Neural crest cell (in vitro differentiated cells): ENCODE measurements at places on chromosomes 7 and 10.

DNA sequence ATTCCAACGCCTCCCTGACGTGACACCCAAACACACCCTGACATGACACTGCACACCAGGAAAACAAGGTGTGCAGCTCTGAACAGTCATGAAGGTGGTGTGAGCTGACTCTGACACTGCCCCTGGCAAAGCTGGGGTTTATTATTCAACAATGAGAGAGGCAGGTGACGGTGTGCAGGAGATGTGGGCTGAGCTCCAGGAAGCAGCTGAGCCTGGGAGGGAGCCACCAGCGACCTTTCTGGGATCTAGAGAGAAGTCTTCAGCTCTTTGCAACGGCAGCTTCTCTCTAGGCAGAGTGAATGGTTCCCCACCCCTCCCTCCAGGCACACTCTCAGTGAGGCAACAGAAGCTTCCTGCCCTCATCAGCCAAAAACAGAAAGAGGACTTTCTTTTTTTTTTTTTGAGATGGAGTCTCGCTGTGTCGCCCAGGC, 65.6 kb downstream of the SH3PXD2A start:
- no peak for DNase-seq

GRCh38 chr10:29329420-29329819, 40.5 kb downstream of the LYZL1 start:
- DNase-seq, result no peak

DNA sequence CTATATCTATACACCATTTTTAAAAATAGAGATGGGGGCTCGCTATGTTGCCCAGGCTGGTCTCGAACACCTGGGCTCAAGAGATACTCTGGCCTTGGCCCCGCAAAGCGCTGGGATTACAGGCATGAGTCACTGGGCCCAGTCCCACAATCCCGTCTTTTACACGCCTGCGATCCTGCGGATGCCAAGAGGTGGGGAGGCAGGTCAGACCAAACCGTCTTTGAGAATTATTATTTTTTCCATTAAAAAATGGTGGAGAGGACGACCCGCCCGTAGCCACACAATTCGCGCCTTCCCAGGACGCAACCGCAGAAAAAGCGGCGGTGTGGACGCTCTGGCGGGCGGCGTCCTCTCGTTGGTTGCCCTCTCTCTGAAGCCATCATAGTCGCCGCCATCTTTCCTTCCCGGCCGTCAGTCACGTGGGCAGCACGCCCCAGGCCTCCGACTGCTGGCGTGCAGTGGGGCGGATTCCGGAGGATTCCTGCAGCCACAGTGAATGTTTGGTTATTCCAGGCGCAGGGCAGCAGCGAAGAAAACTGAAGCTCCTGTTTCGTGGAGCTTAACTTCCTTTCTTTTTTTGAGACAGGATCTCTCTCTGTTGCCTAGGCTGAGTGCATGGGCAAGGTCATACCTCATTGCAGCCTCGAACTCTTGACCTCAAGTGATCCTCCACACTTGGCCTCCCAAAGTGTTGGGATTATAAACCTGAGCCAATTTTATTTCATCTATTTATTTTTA, 9.9 kb upstream of the EPHB4 start:
- DNase-seq, result peak; percentile 78

DNA sequence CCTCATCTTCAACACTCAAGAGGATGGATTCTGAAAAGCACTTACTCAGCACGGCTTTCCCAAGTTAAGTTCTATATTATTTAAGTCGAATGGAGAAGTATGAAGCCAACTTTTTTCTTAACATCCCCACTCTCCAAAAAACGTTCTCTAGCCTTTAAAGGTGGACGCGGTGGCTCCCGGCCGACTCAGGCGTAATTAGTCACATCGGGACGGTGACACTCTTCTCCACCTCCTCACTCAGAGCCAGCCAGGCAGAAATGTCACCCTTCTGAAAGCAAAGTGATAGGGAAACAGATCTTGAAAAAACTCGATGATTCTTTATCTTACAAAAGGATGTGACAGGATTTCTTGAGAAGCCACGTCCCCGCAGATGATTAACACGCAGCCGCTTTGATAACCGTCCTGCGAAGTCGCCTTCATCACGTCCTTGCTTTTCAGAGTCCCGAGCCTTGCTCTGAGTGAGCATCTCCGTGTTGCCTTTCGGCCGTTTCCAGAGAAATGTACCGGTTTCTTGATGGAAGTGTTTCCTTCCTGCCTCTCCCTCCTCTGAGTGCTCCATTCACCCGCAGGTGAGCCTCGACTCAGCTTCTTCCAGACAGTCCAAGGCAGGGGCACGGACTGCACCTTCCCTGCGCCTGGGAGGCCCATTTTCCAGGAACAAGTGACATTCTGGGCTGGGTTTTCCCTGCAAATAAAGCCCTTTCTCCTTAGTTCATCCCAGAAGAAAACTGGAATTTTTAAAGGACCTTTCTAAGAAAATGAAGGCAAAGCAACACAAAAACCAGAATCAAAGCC, 314.8 kb downstream of the DNAJB6 start:
- DNase-seq, result no peak

DNA sequence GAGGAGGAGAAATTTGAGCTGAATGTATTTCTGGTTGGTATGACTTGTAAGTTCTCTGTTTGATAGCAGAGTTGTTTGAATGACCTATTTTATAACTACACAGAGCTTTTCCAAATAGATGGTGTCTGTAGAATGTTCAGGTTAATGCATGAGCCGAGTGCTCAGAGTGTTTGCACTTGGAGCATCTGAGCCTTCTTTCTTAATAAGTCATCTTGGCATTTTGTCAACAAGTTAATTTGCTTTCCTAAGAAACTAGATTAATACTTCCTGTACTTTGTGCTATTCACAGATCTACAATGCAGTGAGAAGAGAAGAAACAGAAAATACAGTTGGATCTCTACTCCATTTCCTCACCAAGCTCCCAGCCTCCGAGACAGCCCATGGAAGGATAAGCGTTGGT, 138.2 kb downstream of the PLCE1 start:
- DNase-seq, result no peak

- DNase-seq, result no peak
These were observed 321.4 kb downstream of the FGFR2 start for GRCh38 chr10:121276822-121277221.

- DNase-seq, result no peak
These were observed 354.6 kb downstream of the PHF14 start for GRCh38 chr7:11328309-11328708.

DNA sequence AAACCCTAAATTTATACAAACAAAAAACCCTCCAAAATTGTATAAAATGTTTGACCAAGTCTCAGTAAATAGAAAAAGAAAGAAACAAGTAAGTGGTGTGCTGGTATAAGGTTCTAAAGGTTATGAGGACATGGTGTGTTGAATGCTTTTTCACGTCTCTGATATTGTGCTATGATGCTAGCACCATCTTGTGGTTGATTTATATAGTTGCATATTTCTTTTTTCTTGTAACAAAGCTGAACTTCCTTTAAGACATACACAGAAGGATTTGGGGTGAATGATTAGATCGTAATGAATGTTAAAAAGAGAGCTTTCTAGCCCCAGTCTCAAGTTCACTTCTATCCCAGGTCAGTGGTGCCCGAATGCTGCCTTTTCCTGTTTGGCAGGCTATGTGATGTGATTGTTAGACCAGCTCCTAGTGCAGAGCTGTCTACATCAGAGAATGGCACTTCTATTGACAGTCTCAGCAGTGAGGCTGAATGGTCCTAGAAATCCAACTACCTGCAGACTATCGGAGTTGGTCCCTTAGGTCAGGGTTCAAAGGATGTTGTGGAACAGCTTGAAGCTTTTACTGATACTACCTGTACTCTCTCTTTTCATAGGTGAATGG, 25.0 kb downstream of the VTI1A start:
- DNase-seq, result no peak

DNA sequence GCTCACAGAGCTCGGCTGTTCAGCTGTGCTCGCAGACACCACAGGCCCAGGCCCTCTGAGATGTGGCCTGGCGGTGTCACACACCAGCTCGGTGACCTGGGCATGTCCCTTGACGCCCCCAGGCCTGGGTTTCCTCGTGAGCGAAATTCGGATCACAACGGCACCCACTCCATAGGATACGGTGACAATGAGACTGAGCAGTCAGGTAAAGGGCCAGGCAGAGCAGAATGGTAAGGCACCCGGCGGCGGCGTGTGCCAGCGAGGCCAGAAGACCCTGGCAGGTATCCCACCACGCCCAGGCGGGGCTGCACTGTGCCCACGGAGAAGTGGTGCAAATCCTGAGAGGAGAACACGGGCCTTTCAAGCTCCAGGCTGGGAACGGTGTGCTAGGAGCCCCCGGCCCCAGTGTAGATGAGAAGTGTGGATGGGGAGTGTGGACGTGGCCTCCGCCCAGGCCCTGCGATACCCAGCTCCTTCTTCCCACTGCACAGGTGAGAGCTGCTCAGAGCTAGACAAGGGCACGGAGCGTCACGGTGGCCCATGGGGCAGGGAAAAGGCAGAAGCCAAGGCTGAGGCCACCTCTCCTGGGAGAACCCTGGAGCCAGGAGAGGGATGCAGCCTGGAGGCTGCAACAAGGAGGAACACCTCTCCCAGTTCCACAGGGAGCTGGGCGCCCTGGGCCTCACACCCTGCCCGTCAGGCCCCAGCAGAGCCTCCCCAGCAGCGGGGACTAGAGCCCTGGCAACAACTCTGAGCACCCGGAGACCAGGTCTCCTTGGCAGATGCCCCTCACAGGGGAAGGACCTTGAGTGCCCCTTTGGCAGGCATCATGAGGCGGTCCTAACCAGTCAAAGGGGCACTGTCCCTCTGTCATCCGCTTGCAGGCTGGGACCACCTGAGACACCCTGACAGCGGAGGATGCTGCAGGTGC, 219.1 kb downstream of the MAD1L1 start:
- no peak for DNase-seq

- no peak for DNase-seq
These were observed 20.4 kb downstream of the PPA1 start for GRCh38 chr10:70212879-70213278.

DNA sequence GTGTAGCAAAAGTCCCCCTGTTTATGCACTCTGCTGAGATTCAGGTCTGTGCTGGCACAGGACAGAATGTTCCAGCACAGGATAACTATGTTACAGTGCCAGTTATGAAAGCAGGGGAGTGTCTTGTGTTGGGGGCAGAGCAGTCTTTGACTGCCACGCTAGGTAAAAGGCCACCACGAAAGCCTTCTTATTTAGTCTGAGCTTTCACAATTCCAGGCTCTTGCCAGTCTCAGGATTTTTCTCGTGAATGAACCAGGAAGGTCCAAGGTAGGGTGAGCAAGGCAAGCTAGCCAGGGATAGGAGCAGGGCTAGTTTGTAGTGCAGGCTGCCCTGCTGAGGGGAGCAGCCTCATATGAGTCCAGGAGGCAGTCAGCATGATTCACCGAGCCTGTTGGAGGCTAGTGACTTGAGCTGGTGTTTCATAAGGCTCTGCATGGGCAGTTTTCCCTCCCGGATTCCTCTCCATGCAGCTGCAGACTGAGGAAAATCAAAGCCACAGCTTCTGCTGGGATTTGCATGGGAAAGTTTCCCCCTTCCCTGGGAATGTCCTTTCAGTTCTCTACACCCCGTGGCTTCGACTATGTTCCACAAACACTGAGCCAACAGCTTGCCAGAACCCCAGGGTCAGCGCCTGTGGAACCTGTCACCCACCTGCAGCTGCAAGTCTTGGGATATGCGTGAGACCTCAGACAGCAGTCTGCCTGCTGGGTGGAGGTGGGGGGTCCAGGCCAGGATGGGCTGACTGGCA, 112.3 kb downstream of the JCAD start:
- DNase-seq, result no peak

GRCh38 chr7:140908361-140908760, 16.4 kb downstream of the BRAF start:
- DNase-seq, result no peak

DNA sequence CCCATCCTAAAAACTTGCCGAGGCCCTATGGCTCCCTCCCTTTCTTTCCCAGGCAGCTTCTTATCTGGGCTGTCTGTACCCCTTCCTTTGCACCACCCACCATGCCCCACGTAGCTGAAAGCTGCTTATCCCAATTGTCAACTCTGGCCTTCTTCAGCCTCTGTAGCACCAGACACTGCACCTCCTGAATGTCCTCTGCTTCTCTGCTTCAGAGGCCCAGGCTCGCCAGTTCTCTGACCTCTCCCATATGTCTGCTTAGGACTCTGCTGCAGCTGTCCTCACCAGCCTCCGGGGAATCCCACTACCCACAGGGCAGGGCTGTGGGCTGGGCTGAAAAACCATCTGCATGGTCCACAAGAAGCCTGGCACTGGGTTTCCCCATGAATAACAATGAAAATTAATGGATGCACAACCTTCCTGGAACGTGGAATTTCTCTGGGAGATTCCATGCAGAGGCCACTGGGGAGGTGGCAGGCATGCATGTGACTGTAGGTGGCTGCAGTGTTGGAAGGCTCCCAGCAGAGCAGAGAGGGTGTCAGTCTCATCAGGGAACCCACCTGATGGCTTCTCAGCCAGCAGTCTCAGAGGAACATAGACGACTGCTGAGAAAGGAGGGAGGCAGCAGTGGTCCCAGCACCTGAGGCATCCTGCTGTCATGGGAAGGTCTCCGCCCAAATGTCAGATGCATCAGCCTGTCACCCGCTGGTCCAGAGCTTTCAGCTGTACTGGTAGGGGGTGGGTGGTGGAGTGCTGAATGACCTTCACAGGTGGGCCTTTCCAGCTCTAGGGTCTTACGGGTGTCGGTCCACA, 16.8 kb upstream of the SH2D4B start:
- no peak for DNase-seq

GRCh38 chr7:100221767-100222444, 2.2 kb downstream of the PVRIG start:
- DNase-seq, result no peak

- DNase-seq, result no peak
These were observed 50.8 kb downstream of the DLG5 start for GRCh38 chr10:77875730-77876129.

- peak; percentile 68 for DNase-seq
These were observed 26.4 kb downstream of the HIF1AN start for GRCh38 chr10:100562008-100562672.

- no peak for DNase-seq
These were observed 1.2 kb downstream of the ARL3 start for GRCh38 chr10:102712843-102713538.

GRCh38 chr10:47285381-47286115, 14.4 kb upstream of the GDF10 start:
- no peak for DNase-seq

GRCh38 chr7:28038175-28038797, 142.3 kb downstream of the JAZF1 start:
- no peak for DNase-seq

GRCh38 chr7:153829525-153829924, 222.7 kb upstream of the DPP6 start:
- no peak for DNase-seq

GRCh38 chr10:43225787-43226153, 41.1 kb downstream of the RASGEF1A start:
- DNase-seq, result no peak

- DNase-seq, result no peak
These were observed 142.8 kb upstream of the SEMA3A start for GRCh38 chr7:84337429-84337828.

- peak; percentile 80 for DNase-seq
These were observed at the start of gene NPM3 for GRCh38 chr10:101782811-101783735. TSS of gene NPM3 (minus strand) at chr10:101783446. CDS start at chr10:101783390, 56 bp downstream.

- no peak for DNase-seq
These were observed 104.4 kb upstream of the PHYHIPL start for GRCh38 chr10:59072038-59072437.

- DNase-seq, result no peak
These were observed 257.2 kb downstream of the MAD1L1 start for GRCh38 chr7:1975581-1975980.
